ENCODE measurements at places on chromosomes 7 and 10. TPM values are rescaled to one million over a fixed set of nuclear protein-coding genes. Genes with fewer than 3 reads are reported as not detected.
A peak's percentile ranks its signal among the peaks of the same experiment; 100 is the strongest.

DNA sequence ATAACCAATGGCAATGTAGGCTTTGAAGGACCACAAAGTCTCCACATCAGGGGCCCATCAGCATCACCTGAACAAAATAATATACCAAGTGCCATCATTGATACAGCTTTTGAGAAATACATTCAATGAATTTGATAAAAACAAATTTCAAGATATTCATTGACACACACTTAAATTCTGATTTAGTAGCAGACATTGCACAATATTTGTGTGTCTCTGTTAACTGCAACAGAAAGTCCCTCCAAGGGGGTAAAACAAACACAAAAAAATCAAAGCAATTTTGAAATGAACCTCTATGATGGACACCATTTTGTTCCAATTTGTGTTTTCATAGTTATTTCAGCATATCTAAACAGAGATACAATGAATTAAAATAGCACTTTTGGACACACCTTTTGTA, 86.8 kb upstream of the RSU1 start:
- no peak for DNase-seq

GRCh38 chr7:79063019-79063698, 390.3 kb downstream of the MAGI2 start:
- no peak for DNase-seq

DNA sequence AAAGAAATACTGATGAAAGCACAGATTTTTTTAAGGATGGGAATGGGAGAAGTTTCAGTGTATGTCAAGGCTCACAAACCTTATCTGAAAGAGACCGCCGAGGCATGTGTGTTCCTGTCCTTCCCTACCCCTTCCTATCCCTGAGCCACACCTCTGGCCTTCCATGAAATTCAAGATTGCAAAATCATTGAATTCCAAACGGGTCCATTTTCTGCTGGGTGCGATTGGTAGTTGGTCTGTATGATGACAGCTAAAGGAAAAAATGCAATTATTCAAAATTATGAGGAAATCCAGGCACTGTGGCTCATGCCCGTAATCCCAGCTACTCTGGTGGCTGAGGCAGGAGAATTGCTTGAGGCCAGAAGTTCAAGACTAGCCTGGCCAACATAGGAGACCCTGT, 170.1 kb downstream of the ARHGAP12 start:
- DNase-seq = peak; percentile 71

- DNase-seq = no peak
These were observed 31.8 kb downstream of the SVOPL start for GRCh38 chr7:138669364-138669763.

Gene OR2A12
- 6.5 TPM for total RNA-seq

Gene DEPP1
- total RNA-seq = 11.6 TPM

Gene HOXA13
- 15.6 TPM for total RNA-seq

Gene PPIF
- total RNA-seq = 23.1 TPM

DNA sequence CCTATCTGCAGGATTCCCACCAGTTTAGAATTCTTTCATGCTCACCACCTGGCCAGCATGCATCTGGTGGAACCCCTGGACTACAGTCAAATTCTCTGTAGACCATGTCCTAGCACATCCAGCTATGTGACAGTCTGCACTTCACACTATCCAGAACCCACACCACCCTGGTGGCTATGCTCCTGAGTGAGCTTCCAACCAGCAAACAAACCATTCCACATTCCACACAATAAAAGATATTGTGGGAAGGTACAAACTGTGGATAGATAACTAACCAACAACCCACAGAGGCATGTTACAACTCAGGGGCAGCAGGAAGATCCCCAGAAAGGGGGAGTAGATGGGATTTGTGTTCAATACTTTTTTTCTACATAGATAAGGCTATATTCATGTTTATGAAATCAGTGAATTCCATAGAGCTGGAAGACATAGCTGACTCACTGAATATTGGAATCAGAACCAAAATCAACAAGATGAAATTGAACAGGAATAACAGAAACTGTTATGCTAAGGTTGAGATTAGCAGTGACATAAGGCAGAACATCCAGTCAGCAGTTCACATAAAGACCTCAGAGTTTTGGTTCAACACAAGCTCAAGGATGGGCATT, 72.5 kb downstream of the LRRC17 start:
- no peak for DNase-seq

DNA sequence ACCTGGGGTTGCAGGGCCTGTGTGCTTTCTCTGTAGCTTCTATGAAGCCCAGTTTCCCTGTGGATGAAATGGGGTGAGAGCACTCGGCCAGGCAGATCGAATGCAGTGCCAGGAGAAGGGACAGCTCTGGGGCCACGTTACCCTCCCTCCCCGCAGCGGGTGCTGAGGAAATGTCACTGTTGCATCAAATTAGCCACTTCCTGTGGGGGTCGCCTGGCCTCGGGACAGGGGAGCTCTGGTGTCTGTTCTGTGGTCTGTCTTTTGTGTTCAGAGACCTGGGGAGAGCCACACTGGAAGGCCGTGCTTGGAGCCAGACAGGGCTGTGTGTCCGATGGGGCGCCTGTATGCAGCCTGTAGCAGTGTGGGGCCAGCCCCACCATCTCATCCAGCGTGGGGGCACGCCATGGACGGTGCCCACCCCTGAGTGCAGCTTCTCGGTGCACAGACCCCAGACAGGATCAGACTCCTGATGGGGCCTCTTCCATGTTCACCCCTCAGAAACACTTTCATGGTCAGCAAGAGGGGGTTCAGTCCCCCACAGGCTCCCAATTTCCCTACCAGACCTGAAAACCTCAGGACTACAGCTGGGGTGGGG, 13.6 kb downstream of the TTYH3 start:
- DNase-seq = no peak

Gene LRMDA
- total RNA-seq = 1.7 TPM

DNA sequence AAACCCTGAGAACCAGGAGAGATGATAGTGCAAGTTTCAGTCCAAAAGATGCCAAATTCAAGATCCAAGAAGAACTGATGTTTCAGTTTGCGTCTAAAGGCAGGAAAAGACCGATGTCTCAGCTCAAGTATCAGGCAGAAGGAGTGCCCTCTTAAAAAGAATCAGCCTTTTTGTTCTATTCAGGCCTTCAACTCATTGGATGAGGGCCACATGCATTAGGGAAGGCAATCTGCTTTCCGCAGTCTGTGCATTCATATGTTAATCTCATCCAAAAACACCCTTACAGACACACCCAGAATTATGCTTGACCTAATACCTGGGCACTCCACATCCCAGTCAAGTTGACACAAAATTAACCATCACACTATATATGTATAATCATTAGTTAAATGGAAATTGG, 45.2 kb downstream of the DNAJB9 start:
- no peak for DNase-seq

DNA sequence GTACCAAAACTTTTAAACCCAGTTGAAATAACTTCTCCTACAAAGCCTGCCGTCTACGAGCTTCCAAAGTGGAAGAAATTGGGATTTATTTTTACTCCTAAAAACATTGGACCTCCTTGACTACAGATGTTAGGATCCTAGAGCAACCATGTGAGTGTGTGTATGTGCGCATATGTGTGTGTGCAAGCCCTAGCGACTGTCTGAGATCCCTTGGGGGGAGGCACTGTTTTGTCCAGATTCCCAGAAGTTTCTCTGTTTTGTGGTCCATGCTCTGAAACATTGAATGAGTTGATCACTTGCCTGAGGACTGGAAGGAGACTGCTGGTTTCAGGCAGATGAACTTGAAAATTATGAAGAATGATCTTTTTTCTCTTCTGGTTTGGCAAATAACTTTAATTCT, 312.3 kb upstream of the ZNF32 start:
- DNase-seq = no peak

Gene STK32C
- total RNA-seq = not detected

Gene LRGUK
- total RNA-seq = 0.48 TPM

GRCh38 chr10:30828680-30829079, 199.1 kb upstream of the LYZL2 start:
- DNase-seq = peak; percentile 36

Gene MIOS
- 51.8 TPM for total RNA-seq

Gene TRIM73
- total RNA-seq = 1.9 TPM

DNA sequence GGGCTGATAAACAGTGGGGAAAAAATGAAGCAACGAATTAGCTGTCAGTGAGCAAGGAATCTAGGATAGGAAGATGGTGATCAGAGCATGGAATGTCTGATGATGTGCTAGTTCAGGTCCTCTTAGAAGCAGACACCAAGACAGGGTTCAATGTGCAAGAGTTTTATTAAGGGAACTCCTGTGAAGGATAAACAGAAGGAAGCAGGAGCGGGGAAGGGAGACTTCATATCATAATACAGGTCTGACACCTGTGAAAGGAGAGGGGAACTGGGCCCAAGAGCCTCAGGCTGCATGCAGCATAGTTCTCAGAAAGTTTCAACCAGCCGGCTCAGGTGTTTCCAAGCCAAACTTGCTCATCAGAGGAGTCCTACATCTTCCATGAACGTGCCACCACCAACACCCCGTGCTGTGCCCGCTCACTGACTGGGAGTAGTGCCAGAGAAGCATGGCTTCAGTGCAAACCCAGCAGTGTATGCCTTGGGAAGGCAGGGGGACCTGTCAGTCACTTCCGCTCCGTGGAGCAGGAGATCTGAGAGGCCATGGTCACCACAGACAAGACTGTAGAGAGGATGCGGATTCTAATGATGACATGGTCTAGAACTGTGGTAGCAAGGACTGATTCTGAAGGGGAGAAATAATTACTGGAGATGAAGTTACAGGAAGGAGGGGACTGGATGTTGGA, 45.8 kb downstream of the ZNF800 start:
- DNase-seq = no peak

- no peak for DNase-seq
These were observed 46.8 kb downstream of the CAMK2B start for GRCh38 chr7:44278451-44279161.

DNA sequence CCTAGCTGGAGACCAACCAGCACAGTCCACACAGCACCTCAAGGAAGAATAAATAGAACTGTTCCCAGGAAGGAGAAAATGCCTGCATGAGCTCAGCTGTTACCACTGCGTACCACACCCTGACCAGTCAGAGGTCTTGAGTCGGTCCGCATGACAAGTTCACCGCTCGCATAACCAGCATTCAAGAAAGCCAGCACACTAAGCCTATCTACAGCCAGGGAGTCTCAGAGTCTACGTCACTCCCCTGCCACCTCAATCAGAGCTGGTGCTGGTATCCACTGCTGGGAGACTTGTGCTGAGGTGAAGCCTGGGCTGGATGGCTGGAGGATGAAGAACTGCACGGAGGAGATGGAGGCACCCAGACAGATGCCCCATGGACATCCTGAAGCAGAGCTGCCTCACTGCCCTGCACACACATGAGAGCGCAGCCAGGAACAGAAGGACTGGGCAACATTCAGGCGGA, 19.6 kb downstream of the AKR1C1 start:
- DNase-seq = peak; percentile 17

DNA sequence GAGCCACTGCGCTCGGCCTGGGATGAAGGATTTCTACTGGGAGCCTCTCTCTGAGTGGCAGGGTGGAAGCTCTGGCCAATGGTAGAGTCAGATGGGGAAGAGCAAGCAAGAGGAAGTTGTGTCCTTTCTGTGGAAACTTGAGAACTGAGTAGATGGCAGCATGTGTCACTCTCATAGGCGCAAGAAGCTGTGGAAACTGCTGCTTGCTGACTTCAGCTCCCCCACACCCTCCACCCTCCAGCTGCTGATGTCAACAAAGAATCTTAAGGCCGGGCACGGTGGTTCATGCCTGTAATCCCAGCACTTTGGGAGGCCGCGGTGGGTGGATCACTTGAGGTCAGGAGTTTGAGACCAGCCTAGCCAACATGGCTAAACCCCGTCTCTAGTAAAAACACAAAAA, 39.8 kb upstream of the SRGN start:
- DNase-seq = peak; percentile 55

DNA sequence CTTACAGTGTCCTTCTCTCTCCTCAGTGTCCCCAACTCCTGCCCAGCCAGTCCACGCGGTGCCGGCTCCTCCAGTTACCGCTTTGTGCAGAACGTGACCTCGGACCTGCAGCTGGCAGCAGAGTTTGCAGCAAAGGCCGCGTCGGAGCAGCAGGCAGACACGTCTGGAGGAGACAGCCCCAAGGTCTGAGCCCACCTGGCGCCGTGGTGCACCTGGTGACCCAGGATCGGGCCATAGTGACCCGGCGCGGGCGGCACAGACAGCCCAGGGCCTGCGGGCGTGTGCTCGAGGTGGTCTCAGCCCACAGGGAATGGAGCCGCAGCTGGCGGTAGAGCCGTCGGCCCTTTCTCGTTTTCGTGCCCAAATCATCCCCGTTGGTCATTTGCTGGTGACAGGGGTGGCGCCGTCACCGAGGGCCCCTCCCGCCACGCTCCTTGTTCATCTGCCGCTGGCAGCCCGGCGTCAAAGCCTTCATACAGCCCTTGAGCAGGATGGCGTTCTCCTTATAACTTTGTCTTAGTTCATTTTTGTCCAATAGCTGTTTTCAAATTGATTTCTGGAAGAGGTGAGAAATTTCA, 20.9 kb upstream of the AP5Z1 start:
- no peak for DNase-seq

Gene PON1
- 0.24 TPM for total RNA-seq

DNA sequence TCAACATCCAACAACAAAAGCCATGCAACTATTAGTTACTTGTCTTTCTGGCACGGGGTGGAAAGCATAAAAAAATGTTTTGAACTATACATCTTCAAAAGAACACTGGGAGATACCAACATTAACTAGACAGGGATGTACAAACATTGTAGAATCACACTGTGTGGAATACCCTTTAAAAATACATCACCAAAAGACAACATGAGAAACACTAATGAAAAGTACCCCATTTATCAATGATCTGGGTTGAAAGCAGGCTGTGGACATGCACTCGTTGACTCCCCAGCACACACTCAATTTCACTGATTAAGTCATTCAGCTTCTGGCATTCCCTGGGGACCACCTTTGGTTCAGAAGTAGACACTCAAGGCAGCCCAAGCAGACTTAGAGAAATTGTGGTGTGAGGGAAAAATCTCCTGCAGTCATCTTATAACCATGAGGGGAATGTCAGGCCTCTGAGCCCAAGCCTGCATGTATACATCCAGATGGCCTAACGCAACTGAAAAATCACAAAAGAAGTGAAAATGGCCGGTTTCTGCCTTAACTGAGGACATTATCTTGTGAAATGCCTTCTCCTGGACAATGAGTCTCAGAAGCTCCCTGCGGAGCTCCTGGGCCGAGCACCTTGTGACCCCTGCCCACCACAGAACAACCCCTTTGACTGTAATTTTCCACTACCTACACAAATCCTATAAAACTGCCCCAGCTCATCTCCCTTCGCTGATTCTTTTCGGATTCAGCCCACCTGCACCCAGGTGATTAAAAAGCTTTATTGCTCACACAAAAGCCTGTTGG, 53.0 kb downstream of the CACUL1 start:
- DNase-seq = no peak

GRCh38 chr10:120349069-120349468, 108.0 kb upstream of the PLPP4 start:
- no peak for DNase-seq

- no peak for DNase-seq
These were observed 183.9 kb downstream of the THSD7A start for GRCh38 chr7:11648101-11648500.

Gene BTBD16
- total RNA-seq = not detected

All from umbilical cord (tissue), 2 donors.